A549 treated with Mapracorat at 1 μM for 4 hours (cell line): ENCODE measurements at places on chromosomes 12 and 14. TPM values are rescaled to one million over a fixed set of nuclear protein-coding genes. Genes with fewer than 3 reads are reported as not detected.

Gene SVOP
- total RNA-seq = not detected in 5 replicates

Gene PMCH
- not detected in 5 replicates for total RNA-seq

Gene LRP1-AS
- total RNA-seq = not detected in 5 replicates

Gene ATP23
- total RNA-seq = 3.5 to 5.0 TPM (median 4.6 TPM) in 5 replicates

Gene SMOC1
- total RNA-seq = 14.9 to 22.8 TPM (median 17.4 TPM) in 5 replicates

Gene PLEK2
- total RNA-seq = 16.7 to 21.8 TPM (median 18.4 TPM) in 5 replicates

Gene INSM2
- 0.06 to 0.12 TPM (median 0.08 TPM) in 3 of 5 replicates, not detected in the others for total RNA-seq

Gene GNB3
- total RNA-seq = 1.2 to 2.3 TPM (median 1.9 TPM) in 5 replicates

Gene HOXC11
- 0.62 to 0.92 TPM (median 0.85 TPM) in 5 replicates for total RNA-seq
